ENCODE measurements at places on chromosomes 12 and 14.

DNA sequence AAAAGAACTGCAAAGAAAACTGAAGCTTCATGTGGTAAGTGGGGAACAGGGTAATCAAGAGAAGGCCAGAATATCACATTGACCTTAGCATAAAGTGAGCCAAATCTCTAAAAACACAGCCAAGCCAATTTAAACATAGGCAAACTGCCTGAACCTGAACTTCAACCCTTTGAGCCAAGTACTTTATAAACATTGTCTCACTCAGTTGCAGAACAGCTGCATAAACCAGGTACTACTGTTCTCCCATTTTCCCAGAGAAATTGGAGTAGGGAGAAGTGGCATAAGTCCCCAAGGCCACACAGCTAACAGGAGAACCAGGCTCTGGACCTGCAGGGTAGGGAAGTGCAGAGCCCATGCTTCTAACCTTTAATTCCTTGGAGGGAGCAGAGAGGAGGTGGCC lies 30.4 kb upstream of the FKBP4 start:
- no peak for DNase-seq

- no peak for DNase-seq
Observed at GRCh38 chr12:115886666-115887065, 390.8 kb downstream of the MED13L start.

DNA sequence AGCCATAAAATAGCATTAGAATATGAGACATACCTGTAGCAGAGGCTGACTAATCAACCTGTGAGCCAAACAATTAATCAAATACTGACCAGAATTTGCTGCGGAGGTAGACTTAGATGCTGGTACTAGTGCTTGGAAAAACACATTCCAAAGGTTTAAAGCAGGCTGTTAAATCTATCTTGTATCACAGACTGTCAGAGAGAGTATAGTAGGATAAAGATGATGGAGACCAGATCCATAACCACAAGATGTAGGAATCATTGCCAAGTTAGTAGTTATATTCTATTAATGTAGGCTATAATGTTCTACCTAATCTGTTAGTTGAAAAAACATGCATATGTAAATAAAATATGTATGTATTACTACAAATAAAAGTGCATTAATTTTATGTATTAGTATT lies 726.2 kb downstream of the SLC6A15 start:
- no peak for DNase-seq

GRCh38 chr12:754851-755562 lies 2.6 kb downstream of the WNK1 start:
- DNase-seq: peak; percentile 61

DNA sequence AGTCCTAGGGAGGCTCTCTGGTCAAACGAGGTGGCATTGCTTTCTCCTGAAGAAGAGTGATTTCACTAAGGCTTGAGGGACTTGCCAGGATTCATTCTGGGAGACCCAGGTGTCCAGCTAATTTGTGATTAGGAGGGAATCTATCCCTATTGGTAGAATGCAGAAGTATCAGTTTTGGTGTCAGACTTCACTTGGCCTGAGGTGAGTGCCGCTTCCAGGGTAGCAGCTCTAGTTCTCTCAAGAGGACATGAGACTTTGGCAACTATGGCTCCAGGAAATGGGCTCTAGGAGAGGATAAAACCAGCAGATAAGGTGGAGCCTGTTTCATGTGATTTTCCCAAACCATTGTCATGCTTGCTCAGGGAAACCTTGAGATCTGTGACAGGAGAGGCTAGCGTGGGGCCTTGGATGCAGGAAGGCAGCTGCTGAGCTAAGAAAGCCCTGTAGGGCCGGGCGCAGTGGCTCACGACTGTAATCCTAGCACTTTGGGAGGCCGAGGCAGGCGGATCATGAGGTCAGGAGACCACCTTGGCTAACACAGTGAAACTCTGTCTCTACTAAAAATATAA lies 11.6 kb upstream of the TMEM117 start:
- no peak for DNase-seq

- DNase-seq: no peak
Observed at GRCh38 chr14:105602243-105602750, 75.9 kb downstream of the TMEM121 start.

- DNase-seq: peak; percentile 19
Observed at GRCh38 chr12:66739940-66740651, 61.2 kb upstream of the GRIP1 start.

DNA sequence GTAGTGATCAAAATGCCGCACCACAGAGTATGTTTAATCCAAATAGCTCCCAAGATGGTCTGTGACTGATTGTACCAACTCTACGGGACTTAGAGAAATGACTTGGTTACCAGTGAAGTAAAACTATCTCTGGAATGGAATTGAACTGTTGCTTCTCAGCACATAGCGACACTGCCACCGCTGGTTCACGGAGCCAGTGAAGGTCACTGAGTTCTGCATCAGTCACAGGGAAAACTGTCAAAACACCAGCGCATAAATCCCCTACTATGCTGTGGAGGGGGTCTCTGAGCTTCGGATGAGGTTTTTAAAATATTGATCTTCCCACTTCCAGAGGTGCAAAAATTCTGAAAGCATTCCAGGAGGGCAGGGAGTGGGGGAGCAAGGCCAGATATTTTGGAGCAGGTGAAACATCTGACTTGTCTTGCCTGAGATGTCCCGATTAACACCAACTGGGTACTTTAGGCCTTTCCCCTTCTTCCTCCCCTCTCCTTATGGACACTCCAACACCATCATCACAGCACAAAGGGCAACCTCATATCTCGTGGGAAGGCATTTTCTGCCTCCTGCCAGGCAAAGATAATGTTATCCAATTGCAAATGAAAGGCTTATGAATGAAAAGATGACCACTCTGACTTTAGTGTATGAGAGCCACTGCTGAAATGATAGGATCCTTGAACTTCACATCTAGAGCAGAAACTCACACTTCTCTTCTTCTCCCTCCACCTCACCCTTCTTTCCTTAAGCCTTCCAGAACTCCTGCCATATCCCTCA lies 2.0 kb upstream of the PLXNC1 start:
- no peak for DNase-seq

DNA sequence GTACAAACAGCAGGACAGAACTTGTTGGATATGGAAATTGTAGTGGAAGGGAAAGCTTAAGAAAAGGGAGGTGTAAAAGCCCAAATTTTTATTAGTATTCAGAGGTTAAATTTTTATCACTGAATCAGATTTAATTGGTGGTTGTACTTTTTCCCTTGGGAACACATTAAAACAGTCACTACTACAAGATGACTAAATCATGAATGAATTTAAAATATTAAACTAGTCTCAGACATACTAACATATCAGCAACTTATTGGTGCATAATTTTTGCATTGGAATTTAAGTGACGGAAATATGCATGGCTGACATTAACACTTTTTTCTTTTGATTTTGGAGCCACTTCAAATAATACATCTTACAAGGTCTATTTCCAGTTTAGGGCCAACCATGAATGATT lies 27.6 kb downstream of the SAMD4A start:
- DNase-seq: no peak

DNA sequence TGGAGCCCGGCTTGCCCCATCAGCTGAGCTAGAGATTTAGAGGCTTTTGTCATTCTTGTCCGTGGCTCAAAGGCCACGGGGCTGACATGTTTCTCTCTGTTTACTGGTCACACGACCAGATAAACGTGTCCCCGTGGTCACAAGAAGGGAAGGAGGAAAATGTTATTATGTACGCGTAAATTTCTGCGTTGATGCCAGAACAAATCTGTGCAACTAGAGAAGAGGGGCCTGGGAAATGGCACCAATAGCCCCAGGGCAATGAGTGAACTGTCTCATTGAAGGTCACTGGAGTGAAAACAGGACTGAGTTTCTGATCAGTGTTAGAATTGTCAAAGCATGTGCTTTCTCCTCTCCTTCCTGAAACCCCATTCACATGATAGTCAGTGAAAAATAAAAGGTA lies 25.3 kb downstream of the OAS2 start:
- no peak for DNase-seq

- DNase-seq: no peak
Observed at GRCh38 chr12:3142386-3142785, 65.2 kb downstream of the TSPAN9 start.

- no peak for DNase-seq
Observed at GRCh38 chr12:49084438-49084837, 10.2 kb downstream of the DHH start.

GRCh38 chr12:115964626-115965025 lies 312.9 kb downstream of the MED13L start:
- no peak for DNase-seq

Measured in fibroblast of lung (primary cell).